Right atrium auricular region (tissue), 2 donors: ENCODE measurements at places on chromosomes 5 and 9.
A peak's percentile ranks its signal among the peaks of the same experiment; 100 is the strongest.

DNA sequence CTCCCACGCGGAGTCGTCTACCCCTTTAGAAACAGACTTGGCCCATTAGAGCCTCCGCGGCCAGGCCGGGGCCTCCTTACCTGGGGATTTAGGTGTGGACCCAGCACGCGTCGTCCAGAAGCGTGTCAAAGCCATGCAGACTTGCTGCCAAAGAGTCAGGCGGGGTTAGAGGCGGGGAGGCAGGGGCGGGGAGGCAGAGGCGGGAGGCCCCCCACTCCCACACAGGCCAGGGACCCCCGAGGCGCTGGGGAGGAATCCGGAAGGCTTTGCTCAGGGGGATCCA is 47.1 kb downstream of the HABP4 start:
- DNase-seq, result no peak

- DNase-seq, result peak; percentile 66
These were observed 141.4 kb downstream of the NPR3 start for GRCh38 chr5:32852535-32852934.

- DNase-seq, result no peak
These were observed 9.4 kb upstream of the ANGPTL2 start for GRCh38 chr9:127131871-127132270.

GRCh38 chr5:140346348-140347221 is at the start of gene HBEGF:
TSS of gene HBEGF (minus strand) at chr5:140346603. CDS start at chr5:140346328, 275 bp downstream.
- peak; percentile 83 for DNase-seq

DNA sequence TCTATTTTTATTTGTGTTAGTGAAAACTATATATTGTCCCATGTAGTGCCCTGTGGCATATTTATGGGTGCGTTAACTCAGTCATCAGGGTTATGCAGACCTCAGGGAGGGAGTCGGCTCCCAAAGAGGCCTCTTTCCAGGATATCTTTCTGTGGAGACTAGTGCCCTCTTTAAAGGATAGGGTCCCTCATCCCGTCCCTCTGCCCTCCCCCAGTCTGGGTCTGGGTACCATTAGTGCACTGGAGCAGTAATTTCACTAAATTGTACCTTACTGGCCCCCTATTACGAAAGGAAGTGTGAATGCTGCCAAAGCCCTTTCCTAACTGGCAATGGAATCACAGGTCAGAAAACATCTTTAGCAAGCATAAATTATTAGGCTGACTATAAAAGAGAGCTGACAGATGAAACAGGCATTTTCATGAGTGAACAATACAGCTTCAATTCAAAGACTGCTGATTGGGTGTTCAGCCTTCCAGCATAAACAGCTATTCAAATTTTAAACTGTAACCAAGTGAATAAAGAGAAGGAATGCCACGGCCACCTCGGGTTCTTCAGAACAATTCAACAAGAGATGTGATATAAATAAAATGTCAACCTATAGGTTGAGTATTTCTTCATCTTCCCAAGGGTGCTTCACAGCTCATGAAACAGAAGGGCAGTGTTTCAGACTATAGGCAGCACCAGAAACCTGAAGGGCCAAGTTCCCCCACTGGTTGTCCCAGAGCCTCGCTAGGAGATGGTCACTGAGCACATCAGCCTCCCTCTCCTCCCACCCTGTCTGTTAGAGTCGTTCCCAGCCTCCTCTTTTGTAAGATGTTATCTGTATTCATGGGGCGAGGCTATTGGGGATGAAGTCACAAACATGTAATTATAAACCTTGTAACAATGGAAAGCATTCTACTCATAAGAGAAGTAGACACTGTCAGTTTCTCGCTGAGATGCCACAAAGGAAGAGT is 318.7 kb downstream of the TMEM161B start:
- DNase-seq, result no peak

GRCh38 chr5:125064621-125065438 is 318.4 kb upstream of the ZNF608 start:
- DNase-seq, result no peak

DNA sequence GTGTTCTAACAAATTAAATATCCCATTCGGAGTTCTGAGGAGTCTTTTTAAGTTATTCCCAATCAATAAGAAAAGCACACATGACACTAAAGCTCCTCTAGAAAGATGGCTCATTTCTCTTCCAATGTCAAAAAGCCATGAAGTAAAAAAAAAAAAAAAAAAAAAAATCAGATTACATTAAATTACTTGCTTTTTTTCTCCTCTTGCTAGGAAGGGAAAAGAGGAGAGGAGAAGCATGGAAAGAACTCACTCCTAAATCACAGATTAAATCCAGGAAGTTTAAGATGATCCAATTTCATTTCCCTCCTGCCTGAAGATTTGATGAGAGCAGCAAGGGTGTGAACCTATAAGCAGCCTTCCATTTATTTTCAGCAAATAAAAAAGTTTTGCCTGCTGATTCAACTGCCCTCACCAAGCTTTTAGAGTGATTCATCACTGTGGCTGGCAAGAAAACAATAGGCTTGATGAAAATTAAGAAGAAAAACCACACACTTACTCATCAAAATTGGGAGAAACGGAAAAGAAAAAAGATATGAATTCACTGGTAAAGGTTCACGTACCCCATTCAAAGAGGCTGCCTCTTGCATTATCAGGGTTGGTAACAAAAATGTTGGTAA is 19.7 kb downstream of the MYO10 start:
- no peak for DNase-seq

- DNase-seq, result peak; percentile 30
These were observed 78.0 kb upstream of the TGFBR1 start for GRCh38 chr9:99026956-99027298.

- no peak for DNase-seq
These were observed 100.2 kb upstream of the TBCA start for GRCh38 chr5:77876316-77876715.

DNA sequence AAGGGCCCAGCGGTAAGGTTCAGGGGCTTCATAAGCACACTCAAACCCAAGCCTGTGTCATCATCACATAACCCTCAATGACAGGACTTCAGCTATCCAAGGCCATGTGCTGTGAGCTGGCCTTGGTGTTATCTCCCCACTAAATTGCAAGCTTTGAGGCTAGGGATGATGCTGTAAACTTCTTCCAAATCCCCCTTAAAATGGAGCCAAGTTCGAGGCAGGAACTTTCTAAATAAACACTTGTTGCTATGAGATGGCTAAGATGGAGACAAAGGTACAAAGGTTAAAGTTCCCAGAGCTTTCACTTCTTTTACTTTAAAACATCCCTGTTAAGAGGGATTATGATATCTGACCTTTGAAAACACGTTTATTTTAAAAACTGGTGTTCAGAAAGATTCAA is 123.6 kb downstream of the MYO10 start:
- no peak for DNase-seq

GRCh38 chr5:80140496-80140895 is 105.3 kb downstream of the THBS4 start:
- peak; percentile 42 for DNase-seq

GRCh38 chr5:180618829-180619562 is 27.7 kb upstream of the SCGB3A1 start:
- no peak for DNase-seq

GRCh38 chr9:90870621-90871326 is 69.2 kb downstream of the SYK start:
- no peak for DNase-seq

GRCh38 chr9:129624168-129624759 is 1.7 kb upstream of the NTMT1 start:
- no peak for DNase-seq

GRCh38 chr5:74040065-74040551 is 414.1 kb downstream of the ARHGEF28 start:
- DNase-seq, result no peak

GRCh38 chr9:133955821-133956411 is 36.2 kb downstream of the VAV2 start:
- no peak for DNase-seq

GRCh38 chr5:166994226-166994625 is 1297.2 kb upstream of the WWC1 start:
- no peak for DNase-seq

DNA sequence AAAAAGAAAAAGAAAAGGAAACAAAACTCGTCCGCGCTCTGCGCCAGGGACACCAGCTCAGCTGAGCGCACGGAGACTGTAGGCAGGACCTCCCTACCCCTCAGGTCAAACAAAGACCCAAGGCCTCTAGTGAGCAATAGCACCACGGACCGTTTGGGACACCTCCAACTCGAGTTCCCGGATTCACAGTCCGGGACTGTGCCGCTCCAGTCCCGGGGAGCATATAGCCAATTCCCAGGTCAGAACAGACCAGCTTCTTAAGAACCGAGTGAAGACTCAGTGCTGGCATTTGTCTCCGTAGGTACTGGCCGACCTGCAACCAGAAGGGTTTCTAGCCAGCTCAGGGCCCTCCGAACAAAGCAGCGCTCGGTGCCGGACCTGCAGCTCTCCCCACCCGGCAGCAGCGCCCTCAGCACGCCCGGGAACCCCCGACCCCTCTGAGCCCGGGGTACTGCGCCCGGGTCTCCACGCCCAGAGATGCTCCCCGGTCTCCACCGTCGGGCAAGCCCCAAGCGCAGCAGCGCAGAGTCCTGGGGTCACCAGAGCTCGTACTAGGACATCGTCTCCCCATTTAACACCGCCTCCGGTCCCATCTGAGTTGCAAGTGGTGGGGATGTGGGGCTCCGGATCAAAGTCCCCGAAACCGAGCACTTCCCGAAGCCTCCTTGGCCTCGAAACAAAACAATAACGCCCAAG is 591 bp downstream of the ABCA1 start:
- peak; percentile 64 for DNase-seq

GRCh38 chr9:73155968-73156864 is 4.6 kb downstream of the ANXA1 start:
- no peak for DNase-seq

DNA sequence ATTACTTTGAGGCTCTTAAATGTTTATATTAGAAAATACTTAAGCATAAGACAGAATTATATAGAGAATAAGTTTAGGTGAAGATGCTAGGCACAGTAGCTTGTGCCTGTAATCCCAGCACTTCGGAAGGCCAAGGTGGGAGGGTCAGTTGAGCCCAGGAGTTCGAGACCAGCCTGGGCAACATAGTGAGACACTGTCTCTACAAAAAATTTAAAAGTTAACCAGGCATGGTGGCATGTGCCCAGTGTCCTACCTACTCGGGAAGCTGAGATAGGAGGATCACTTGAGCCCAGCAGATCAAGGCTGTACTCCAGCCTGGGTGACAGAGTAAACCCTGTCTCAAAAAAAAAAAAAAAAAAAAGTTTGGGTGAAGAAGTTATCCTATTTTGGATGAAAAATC is 61.7 kb downstream of the BAAT start:
- no peak for DNase-seq

DNA sequence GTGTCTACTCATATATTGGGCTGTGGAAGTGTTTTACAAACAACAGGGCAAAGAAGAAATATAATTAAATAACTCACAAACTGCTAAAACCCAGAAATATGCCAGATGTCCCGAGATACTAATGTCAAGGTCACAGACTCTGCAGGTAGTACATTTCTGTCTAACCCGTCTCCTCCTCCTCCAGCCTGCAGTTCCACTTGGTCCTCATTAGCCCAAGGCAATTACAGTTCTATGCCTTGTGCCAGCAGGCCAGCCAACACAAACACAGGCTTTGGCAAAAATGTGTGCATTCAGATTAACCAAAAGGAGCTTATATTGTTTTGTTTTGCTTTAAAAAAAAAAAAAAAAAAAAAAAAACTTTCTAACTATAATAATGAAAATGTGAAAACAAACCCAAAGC is 148.8 kb downstream of the MYO10 start:
- DNase-seq, result no peak

DNA sequence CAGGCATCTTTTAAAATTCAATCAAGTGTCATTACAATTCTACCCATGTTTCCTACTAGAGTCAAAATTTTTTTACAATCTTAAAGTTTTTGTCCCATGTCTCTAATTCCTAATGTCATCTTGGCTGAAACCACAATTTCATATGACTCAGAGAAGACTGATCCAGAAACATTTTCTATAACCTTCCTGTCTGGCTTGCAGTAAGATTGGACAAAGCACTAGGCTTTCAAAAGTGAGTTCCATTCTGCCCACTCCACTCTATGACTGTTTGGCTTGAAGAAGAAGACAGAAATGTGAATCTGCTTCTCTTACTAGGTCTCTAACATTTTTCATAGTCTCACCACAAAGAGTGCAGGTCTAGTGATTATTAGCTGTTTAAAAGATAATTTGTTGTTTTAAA is 88.8 kb downstream of the NR3C1 start:
- DNase-seq, result no peak

GRCh38 chr9:90251316-90251715 is 391.3 kb downstream of the DIRAS2 start:
- no peak for DNase-seq

GRCh38 chr5:143977891-143978461 is 166.0 kb downstream of the HMHB1 start:
- DNase-seq, result no peak

DNA sequence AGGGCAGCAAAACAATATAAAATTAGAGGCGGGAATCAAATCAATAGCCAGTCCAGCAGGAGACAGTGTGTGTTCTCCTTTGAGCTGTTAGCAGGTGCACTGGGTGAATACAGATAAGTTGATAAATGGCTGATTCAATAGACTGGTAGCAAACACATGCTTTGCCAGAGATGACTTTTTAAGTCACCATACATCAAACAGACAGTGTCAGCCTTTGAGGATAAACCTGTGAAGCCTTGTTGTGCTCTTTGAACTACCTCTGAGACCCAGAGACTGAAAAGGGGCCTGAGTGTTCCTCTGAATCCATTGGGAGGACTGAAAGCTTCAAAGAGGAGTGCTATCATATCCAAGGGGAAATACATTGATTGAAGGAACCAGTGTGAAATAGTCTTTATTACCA is 301.9 kb downstream of the RASEF start:
- DNase-seq, result no peak

DNA sequence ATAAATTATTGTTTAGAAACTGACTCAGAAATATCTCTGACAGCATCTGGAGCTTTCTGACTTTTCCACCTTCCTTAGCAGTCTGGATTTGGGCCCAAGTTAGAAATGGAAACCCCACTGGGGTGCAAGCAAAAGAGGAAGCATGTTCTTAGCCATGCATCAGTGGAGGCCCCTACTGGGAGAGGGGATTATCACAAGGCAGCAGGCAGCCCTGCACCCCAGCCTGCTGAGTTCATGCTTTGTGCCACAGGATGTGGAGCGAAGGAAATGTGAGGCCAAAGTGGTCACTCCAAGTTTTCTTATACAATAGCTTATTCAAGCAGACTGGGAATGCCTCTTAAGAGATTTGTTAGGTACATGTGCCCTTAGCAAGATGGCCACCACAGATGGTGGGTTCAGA is 146.5 kb upstream of the TLX3 start:
- DNase-seq, result no peak

- DNase-seq, result no peak
These were observed 593 bp upstream of the NAA35 start for GRCh38 chr9:85940275-85940831.

- no peak for DNase-seq
These were observed 507.4 kb upstream of the SMC2 start for GRCh38 chr9:103586721-103587120.
